Fibroblast of skin of right quadriceps (primary cell): ENCODE measurements at places on chromosomes 4 and X.

DNA sequence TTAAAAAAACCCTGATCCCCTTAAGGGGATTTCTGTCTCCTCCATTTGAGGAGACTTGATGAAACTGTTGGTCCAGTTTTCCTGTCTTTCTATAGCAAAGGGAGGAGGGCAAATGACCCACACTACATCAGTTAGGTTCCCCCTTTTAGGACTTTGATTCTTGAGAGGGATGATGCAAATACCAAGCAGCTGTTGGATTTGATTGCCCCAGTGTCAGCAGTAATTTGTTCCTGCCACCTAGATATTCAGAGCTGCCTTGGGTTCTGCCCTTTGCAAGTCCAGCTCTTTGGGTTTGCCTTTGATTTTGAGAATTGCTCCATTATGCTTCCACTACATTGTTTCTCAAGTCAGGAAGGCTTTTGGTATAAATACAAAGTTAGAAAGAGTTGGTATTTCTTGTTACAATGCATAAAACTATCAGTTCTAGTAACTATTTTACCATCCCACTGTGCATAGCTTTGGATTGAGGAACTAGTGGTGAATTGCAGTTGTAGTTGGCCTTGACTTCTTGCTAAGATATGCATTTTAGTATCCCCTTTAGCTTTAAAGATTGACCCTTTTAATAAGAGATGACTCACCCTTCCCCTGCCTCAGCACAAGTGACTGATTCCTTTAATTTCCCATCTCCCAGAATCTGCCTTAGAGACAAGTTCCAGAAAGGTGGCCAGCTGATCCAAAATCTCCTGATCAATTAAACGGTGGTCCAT, 24.3 kb upstream of the ZNF330 start:
- DNase-seq: no peak

- DNase-seq: no peak
Measured at GRCh38 chr4:877502-877901, 51.6 kb upstream of the CPLX1 start.

- DNase-seq: no peak
Measured at GRCh38 chr4:88897180-88897579, 159.8 kb downstream of the FAM13A start.

GRCh38 chrX:111483881-111484280, 27.6 kb upstream of the SERTM2 start:
- no peak for DNase-seq

DNA sequence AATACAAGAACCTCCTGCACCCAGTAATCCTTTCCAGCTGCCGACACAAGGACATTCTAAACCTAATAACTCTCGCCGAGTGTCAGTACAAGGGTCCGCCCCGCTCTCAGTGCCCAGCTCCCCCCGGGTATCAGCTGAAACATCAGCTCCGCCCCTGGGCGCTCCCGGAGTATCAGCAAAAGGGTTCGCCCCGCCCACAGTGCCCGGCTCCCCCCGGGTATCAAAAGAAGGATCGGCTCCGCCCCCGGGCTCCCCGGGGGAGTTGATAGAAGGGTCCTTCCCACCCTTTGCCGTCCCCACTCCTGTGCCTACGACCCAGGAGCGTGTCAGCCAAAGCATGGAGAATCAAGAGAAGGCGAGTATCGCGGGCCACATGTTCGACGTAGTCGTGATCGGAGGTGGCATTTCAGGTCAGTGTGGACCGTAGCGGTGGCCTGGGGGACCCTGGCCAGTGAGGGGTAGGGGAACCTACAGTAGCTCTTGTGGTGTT, at the start of gene MAOA:
TSS of gene MAOA (plus strand) at position 295 of the 490 bp plus-strand sequence. CDS start at position 338, 43 bp downstream.
- no peak for DNase-seq
